Esophagus squamous epithelium (tissue), 5 donors: ENCODE measurements at places on chromosomes 11 and 22.

DNA sequence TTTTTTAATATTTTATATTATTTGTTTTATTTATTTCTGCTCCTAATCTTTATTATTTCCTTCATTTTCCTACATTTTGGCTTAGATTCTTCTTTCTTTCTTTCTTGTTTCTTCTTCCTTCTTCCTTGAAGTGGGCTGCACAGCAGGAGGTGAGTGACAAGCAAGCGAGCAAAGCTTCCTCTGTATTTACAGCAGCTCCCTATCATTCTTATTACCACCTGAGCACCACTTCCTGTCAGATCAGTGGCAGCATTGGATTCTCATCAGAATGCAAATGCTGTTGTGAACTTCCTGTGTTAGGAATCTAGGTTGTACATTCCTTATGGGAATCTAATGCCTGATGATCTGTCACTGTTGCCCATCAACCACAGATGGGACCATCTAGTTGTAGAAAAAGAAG, 784.9 kb upstream of the LUZP2 start:
- H3K27ac ChIP-seq: no peak overlapping the region
- H3K4me3 ChIP-seq: no peak overlapping the region
- DNase-seq: no peak
- no peaks in the 10 kb centered on the region for H3K27me3 ChIP-seq
- H3K4me1 ChIP-seq: no peaks in the 10 kb centered on the region
- H3K36me3 ChIP-seq: no peaks in the 10 kb centered on the region

DNA sequence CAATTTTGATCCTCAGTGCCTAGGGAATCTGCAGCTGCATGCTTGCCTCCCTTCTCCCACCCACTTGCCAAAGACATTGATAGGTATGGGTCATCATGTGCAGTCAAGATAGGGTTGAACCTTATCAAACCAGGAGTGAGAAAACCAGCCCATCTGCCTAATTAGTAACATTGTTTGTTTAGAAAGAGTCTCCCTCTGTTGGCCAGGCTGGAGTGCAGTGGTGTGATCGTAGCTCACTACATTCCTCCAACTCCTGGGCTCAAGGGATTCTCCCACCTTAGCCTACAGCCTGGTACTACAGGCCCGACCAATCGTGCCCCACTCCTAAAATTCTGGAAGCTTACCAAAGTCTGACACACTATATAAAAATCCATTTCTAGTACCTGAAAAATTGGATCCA, 4.6 kb downstream of the C11orf71 start:
- no peak overlapping the region for H3K4me3 ChIP-seq
- H3K27me3 ChIP-seq: no peaks in the 10 kb centered on the region
- H3K27ac ChIP-seq: no peak overlapping the region
- no peaks in the 10 kb centered on the region for H3K36me3 ChIP-seq

- peaks cover 24% of the 10 kb centered on the region for H3K27me3 ChIP-seq
- H3K27ac ChIP-seq: no peak overlapping the region
- no peak for DNase-seq
Measured at GRCh38 chr22:19759427-19760057, 1.0 kb upstream of the TBX1 start.

DNA sequence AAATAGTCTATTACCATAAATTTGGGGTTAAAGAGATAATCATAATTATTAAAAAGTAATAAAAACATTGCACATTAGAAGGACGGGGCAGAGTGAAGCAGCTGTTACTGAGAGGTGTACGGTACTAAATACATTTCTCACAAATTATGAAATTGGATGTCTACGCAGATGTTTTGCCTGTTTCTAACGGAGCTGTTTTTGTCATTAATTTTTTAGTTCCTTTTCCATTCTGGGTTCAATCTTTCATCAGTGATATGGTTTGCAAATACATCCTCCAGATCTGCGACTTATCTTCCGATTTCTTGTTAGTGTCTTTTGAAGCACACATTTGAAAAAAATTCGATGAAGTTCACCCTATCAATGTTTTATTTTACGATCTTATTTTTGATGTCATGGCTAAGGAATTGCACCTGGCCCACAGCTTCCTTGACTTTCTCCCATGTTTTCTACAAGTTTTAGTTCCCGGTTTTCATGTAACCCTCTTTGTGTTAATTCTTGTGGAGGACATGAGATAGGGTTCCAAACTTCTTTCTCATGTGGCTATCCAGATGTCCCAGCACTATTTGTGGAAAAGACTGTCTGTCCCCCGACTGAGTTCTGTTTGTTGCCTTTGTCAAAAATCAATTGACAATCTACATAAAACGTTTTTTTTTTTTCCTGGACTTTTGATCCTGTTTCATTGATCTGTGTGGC, 21.3 kb upstream of the KRTAP5-6 start:
- no peak overlapping the region for H3K4me3 ChIP-seq
- no peak for DNase-seq
- no peak overlapping the region for H3K27ac ChIP-seq
- H3K4me1 ChIP-seq: no peaks in the 10 kb centered on the region

DNA sequence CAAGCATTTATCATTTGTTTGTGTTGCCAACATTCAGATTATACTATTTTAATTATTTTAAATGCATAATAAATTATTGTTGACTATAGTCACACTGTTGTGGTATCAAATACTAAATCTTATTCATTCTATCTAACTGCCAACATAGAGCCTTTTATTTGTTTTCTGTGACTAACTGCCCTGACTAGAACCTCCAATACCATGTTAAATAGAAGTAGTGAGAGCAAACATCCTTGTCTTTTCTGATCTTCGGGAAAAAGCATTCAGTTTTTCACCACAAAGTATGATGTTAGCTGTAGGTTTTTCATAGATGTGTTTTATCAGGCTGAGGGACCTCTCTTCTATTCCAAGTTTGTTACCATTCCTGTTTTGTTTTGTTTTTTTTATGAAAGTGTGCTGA, 15.2 kb downstream of the TRIM34 start:
- H3K36me3 ChIP-seq: no peaks in the 10 kb centered on the region
- H3K27ac ChIP-seq: no peak overlapping the region
- DNase-seq: no peak
- H3K4me3 ChIP-seq: no peak overlapping the region
- H3K4me1 ChIP-seq: no peaks in the 10 kb centered on the region

GRCh38 chr11:16881074-16881709, 133.0 kb downstream of the PLEKHA7 start:
- peak overlapping the region; percentile 38 for H3K4me3 ChIP-seq
- no peaks in the 10 kb centered on the region for H3K27me3 ChIP-seq
- H3K36me3 ChIP-seq: no peaks in the 10 kb centered on the region
- peak overlapping the region; percentile 79 for H3K27ac ChIP-seq
- DNase-seq: no peak
- H3K4me1 ChIP-seq: peaks cover 9% of the 10 kb centered on the region

DNA sequence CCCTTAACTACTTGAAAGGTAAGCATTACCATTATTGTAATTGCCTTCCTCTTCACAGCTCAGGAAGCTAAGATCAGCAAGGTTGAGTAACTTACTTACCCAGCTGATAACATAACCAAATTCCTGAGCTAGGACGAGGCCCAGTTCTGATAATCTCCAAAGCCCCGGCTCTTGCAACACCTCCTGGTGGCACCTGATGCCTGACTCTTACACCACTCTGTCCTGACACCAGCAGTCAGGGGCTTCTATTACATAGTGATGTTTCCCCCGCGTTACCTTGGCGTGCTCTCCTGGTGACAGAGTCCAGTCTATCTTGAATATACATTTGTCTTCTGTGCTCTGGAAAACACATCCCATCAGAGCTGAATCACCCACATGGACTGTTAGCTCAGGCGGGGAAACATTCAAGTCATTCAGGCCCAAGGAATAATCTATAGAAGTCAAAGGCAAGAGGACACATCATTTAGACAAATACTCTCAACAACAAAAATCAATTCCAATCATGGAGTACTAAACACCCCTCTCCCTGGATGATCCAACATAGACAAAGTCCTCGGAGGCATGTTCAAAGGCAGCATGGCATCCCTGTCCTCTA, 12.6 kb downstream of the JAML start:
- H3K36me3 ChIP-seq: no peaks in the 10 kb centered on the region
- DNase-seq: no peak
- H3K27me3 ChIP-seq: no peaks in the 10 kb centered on the region

- DNase-seq: no peak
- no peak overlapping the region for H3K4me3 ChIP-seq
- H3K27ac ChIP-seq: no peak overlapping the region
- no peaks in the 10 kb centered on the region for H3K36me3 ChIP-seq
- H3K4me1 ChIP-seq: peaks cover 7% of the 10 kb centered on the region
Measured at GRCh38 chr11:34613552-34614056, 7.3 kb upstream of the EHF start.

- peak overlapping the region; percentile 56 for H3K27ac ChIP-seq
- H3K27me3 ChIP-seq: no peaks in the 10 kb centered on the region
- peaks cover 40% of the 10 kb centered on the region for H3K4me1 ChIP-seq
- no peaks in the 10 kb centered on the region for H3K36me3 ChIP-seq
- H3K4me3 ChIP-seq: no peak overlapping the region
Measured at GRCh38 chr11:111124724-111125123, 120.8 kb upstream of the POU2AF2 start.

DNA sequence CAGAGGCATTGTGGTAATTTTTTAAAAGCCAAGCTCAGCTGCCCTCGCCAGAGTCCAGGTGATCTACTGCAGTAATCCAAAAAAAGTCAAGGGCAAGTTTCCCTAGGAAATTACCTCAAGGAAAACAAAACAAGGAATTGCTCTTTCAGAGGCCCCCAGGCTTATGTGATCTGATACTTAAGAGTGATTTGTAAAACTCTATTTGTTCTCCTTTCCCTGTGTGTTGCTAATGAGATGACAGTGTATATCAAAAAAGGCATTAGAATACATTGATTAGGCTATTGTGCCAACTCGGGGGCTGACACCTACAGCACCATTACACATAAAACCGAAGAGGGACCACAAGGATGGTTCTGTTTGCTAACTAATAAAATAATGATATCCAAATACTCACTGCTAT, 44.5 kb upstream of the CHRM4 start:
- H3K4me1 ChIP-seq: no peaks in the 10 kb centered on the region
- no peak overlapping the region for H3K27ac ChIP-seq
- no peaks in the 10 kb centered on the region for H3K27me3 ChIP-seq
- H3K36me3 ChIP-seq: no peaks in the 10 kb centered on the region
- no peak for DNase-seq

GRCh38 chr11:86159581-86159891, 85.0 kb upstream of the EED start:
- no peaks in the 10 kb centered on the region for H3K27me3 ChIP-seq
- no peak for DNase-seq
- H3K4me1 ChIP-seq: peaks cover 28% of the 10 kb centered on the region
- no peak overlapping the region for H3K4me3 ChIP-seq

DNA sequence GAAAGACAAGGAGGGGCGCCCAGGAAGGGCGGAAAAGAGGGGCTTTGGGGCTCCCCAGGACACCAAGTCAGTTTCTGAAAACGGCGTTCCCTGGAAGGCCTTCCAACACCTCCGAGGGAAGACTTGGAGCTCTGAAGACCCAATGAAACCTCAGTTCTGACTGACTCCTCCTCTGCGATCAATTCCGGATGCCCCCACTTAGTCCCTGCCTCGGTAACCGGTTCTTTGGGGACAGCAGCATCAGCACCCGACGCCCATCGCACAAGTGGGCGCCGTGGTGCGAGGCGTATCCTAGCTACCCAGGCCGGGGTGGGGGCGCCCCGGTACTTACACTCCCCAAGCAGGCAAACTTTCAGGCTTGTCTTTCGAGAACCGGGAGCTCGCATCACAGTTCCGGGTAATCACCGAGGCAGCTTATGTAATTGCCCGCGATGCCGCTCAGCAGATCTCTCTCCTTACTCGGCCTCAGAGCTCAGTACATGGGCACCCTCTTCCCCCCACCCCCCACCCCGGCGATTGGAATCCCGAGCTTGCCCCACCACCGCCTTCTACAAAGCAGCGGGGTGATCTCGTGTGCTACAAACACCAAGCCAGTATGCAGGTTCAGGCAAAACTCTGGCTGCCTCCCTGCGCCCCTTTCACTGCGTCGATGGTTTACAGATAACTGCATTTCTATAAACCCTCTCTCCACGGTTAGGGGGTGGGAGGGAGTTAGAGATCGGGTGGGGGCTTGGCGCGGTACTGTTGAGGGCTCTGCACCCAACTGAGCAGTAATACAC, 2.0 kb downstream of the TENM4 start:
- no peaks in the 10 kb centered on the region for H3K36me3 ChIP-seq
- peaks cover 14% of the 10 kb centered on the region for H3K27me3 ChIP-seq
- peak overlapping the region; percentile 74 for H3K4me3 ChIP-seq
- DNase-seq: no peak
- H3K4me1 ChIP-seq: peaks cover 73% of the 10 kb centered on the region

- no peak for DNase-seq
- no peak overlapping the region for H3K4me3 ChIP-seq
- H3K36me3 ChIP-seq: no peaks in the 10 kb centered on the region
- H3K27ac ChIP-seq: peak overlapping the region; percentile 0
- no peaks in the 10 kb centered on the region for H3K27me3 ChIP-seq
- H3K4me1 ChIP-seq: peaks cover 24% of the 10 kb centered on the region
Measured at GRCh38 chr22:17950651-17951214, 73.6 kb downstream of the MICAL3 start.

- no peak for DNase-seq
- no peak overlapping the region for H3K4me3 ChIP-seq
- H3K27ac ChIP-seq: no peak overlapping the region
Measured at GRCh38 chr11:96178049-96178886, 164.7 kb downstream of the MAML2 start.

- no peak for DNase-seq
- no peaks in the 10 kb centered on the region for H3K27me3 ChIP-seq
- peaks cover 59% of the 10 kb centered on the region for H3K36me3 ChIP-seq
- H3K4me3 ChIP-seq: no peak overlapping the region
- peaks cover 30% of the 10 kb centered on the region for H3K4me1 ChIP-seq
Measured at GRCh38 chr11:46490666-46491065, 99.1 kb upstream of the CHRM4 start.

DNA sequence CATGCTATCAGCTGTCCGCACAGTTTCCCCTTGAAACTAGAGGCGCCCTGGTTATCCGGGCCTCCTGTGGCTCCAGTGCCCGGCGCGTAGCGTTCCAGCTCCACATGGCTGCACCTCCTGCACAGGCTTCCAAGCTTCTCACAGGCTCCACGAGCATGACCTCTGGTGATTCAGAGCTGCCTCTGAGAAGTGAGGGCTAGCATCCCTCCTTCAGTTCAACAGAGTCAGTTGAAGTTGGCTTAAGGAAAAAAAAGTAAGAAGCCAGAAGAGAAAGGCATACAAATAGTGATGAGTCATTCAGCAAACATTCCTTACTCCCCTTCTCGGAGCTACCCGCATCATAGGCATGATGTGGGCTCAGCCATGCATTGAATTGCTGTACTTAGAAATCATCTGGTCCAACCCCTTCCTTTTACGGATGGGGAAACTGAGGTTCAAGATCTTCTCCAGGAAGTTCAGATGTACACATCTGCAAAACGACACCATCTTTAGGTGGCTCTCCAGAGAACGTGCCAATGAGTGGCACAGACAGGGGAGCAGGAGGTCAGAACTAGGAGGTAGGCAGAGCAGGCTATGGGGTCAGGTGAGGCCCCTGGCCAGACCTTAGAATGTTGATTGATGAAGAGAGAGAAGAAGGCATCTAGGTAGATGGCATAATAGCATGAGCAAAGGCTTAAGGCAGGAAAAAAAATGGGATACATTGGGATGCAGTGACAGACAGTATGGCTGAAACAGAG, 216.3 kb upstream of the TBCEL start:
- no peak for DNase-seq
- no peak overlapping the region for H3K27ac ChIP-seq
- no peak overlapping the region for H3K4me3 ChIP-seq
- no peaks in the 10 kb centered on the region for H3K27me3 ChIP-seq
- H3K4me1 ChIP-seq: no peaks in the 10 kb centered on the region
